ENCODE measurements at places on chromosomes 12 and 14.

DNA sequence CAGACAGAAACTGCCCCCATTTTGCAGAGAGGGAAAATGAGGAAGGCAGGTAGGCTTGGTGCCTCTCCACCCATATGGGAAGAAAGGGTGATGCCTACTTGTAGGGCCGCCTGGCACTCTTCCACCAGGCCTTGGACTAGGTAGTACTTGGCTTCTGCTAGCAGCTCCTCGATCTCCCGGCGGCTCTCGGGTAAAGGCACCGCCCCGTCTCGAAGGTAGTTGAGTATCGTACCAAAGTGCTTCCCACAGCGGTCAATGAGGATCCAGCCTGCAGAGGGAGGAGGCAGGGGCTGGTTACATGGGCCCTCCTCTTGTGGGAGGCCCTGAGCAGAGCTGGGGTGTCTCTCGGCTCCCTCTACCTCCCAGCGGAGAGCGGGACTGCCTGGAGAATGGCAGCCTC is 16.6 kb downstream of the KCTD10 start:
- DNase-seq: no peak

DNA sequence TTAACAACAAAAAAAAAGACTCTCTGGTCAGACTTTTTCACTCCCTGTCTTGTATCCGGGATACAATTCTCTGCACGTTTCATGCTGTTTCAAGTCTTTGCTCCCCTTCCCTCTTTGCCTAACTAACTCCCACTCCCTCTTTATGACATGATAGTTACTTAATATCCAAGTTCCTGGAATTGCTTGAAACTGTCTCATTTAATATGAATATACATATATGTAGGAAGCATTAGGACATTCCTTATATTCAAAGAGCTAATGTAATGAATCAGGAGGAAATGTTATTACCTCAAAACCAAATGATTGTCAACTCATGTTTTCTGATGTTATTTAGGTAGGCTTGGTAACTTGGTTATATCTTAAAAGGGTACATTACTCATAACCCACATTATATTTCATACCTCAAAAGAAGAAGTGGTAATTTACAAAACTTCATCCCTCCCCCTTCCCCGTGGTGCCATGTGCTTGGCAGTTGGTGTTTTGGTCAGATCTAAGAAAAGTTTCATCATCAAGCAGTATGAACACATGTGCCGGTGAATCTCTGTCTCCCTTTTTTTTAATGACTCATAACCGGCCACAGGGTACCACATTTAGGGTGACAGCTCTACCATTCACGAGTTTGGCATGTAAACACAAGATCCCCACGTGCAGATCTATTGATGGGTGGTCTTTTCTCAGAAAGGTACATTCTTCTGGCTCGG is 56.5 kb downstream of the HCAR2 start:
- DNase-seq: peak; percentile 7

DNA sequence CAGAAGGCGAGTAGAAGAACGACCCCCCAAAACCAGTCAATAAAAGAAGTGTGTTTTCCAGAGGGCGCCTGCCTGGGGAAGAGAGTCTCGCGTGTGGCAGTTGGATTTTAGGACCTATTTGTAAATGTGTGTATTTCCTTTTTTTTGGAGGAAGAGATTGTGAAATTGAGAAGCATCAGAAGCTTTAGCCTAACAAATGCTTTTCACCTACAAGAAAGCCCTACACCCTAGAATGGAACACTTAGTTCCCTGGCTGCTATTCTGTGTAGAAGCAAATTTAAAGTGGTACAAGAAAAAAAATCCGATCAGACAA is 1.3 kb downstream of the RCOR1 start:
- DNase-seq: no peak

DNA sequence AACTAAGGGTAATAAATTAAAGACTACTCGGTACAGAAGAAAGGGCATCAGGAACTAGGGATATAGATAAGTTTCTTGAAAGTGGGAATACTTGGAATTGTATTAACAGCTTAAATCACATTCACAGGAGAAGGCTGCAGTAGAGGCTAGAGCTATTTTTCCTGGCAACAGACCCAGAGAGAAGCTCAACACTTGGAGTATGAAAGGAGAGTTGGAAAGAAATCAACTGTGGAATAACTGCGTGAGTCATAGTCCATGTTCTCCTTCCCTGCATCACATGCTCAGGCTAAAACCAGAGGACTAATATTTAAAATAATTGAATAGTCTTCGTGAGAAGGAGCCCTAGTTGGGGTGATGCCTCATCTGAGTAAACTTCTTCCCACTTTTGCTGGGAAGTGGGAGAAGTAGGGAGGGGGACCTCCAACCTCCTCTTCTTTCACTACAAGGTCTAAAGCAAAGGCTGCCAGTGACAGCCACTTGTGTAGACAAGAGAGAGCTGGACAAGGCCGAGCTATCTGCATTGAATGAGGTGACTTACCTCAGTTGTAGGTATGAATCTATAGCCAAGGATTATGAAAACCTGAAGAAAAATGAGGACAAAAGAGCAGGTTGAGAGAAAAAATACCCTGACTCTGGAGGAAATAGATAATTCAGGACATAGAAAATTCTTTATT is 32.7 kb downstream of the DYRK2 start:
- no peak for DNase-seq

GRCh38 chr12:38689195-38689594 is 216.2 kb downstream of the CPNE8 start:
- DNase-seq: no peak

DNA sequence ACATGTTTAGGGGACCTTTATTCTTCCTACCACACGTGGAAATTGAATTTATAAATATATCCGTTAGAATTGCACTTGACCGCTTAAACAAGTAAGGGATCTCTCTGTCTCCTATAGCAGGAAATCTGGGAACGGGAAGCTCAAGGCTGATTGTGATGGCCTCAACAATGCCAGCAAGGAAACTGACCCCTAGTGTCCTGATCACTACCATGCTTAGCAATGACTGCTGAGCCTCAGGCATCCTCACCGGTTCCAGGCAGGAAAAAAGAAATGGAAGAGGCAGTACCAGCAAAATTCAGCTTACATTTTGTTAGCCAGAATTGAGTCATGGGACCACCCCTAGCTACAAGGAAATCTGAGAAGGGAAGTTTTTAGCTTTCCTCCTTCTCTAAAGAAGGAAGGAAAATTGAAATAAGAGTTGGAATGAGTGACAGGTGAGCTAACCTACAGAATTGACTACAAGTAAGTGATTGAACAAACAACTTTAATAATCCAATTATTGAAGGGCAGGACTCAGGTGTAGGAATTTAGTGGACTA is 43.9 kb upstream of the AMN1 start:
- no peak for DNase-seq

DNA sequence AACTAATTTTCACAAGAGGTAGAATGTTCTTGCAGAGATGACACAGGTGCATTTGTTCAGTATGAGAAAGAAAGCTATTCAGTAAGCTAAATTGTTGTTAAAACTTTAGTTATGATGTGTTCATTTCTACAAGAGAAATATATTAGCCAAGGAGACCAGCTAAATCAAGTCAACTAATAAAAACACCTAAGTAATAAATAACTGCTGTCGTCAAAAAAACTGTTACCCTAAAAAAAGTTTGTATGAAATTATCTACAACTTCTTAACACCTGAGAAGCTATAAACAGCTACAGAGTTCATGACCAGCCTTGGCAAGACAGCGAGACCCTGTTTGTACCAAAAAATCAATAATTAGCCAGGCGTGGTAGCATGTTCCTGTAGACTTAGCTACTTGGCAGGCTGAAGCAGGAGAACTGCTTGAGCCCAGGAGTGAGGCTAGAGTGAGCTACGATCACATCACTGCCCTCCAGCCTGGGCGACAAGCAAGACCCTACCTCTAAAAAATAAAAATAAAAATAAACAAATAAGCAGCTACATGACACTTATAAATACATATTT is 67.6 kb upstream of the AP4S1 start:
- no peak for DNase-seq

DNA sequence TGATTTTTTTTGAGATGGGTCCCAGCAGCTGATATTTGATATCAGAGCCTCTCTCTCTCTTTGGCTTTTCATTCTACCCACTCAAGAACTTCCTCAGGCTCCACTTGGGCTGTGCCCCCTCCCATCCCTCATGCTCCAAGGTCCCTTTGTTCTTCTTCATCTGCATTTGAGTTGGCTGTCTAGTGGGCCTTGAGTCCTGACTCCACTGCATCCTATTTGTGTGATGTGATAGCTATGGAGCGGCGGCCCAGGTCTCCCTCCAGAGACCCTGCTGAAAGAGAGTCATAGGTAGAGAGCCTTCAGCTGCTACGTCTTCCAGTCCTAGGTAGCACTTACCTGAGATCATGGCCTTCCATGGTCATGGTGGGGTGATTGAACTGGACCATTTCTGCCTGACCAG is 123.1 kb upstream of the VRK1 start:
- no peak for DNase-seq

DNA sequence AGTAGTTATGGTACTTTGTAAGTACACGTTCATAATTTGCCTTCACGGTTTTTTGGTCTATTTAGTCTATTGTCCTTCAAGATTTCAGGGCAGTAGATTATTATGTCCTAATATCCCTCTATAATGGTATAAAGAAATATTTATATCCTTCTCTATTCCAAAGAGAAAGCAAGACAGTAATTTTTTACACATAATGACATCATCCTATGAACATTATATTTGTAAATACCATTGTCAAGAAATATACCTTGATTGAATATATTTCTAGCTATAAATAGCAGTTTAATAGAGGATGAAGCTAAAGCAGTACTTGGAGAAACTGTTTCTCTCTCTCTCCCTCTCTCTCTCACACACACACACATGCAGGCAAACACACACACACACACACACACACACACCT is 77.0 kb downstream of the C12orf50 start:
- DNase-seq: no peak

Measured in stimulated activated CD4-positive, alpha-beta T cell treated with anti-CD3 and anti-CD28 coated beads, Interleukin-15, amount 100 ng/mL, for 1 hour (primary cell).